ENCODE measurements at places on chromosomes 1 and 21.

DNA sequence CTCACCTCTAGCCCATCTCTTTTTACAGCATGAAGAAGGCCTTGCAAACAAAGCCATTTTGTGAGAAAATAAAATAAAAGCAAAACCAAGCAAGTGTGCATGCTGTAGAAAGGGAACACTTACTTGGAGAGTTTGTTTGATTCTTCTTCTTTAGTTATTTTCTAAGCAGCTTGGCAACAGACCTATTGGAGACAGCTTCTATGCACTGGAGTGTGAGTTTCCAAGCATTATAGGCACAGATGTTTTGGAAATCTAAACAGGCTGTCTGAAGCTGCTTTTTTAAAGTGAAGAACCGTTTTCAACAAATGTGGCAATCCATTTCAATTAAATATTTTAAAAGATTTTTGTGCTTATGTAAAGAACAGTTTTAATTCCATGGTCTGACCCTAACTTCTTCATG is 76.6 kb downstream of the NGF start:
- DNase-seq, result no peak

DNA sequence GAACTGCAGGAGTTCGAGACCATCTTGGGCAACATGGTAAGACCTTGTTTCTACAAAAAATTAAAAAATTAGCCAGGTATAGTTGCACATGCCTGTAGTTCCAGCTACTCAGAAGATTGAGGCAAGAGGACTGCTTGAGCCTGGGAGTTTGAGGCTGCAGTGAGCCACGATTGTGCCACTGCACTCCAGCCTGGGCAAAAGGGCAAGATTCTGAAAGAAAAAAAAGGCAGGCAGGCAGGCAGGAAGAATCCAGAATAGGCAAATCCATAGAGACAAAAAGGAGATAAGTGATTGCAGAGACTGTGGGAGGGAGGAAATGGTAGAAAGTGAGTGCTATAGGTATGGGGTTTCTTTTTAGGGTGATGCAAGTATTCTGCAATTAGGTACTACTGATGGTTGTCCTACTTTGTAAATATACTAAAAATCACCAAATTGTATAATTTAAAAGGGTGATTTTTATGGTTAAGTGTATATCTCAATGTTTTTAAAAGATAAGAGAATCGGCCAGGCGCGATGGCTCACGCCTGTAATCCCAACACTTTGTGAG is 29.4 kb downstream of the ZZZ3 start:
- DNase-seq, result no peak

- DNase-seq, result no peak
Measured at GRCh38 chr1:29642519-29642918, 406.2 kb downstream of the PTPRU start.

- DNase-seq, result no peak
Measured at GRCh38 chr1:15775706-15776105, 17.1 kb downstream of the FBLIM1 start.
